ENCODE measurements at places on chromosomes 12 and 14. TPM values are rescaled to one million over a fixed set of nuclear protein-coding genes. Genes with fewer than 3 reads are reported as not detected.

GRCh38 chr12:130354407-130354806, 16.7 kb downstream of the PIWIL1 start:
- DNase-seq: no peak
- no peaks in the 10 kb centered on the region for H3K4me1 ChIP-seq
- no peak overlapping the region for H3K27ac ChIP-seq
- H3K27me3 ChIP-seq: peaks cover 6% of the 10 kb centered on the region
- no peak overlapping the region for H3K4me3 ChIP-seq
- no peaks in the 10 kb centered on the region for H3K36me3 ChIP-seq

GRCh38 chr12:12195081-12195480, 71.8 kb downstream of the LRP6 start:
- no peaks in the 10 kb centered on the region for H3K36me3 ChIP-seq
- DNase-seq: no peak
- no peak overlapping the region for H3K4me3 ChIP-seq
- peaks cover 19% of the 10 kb centered on the region for H3K4me1 ChIP-seq
- no peak overlapping the region for H3K27ac ChIP-seq

- H3K27me3 ChIP-seq: no peaks in the 10 kb centered on the region
- DNase-seq: no peak
- no peak overlapping the region for H3K27ac ChIP-seq
- no peaks in the 10 kb centered on the region for H3K4me1 ChIP-seq
These were observed 95.2 kb downstream of the C12orf50 start for GRCh38 chr12:87933991-87934390.

RNASE7 gene
- total RNA-seq: 0.22 TPM

HCAR1 gene
- total RNA-seq: 0.13 TPM

PRMT5 gene
- 72.1 TPM for total RNA-seq

NPAS3 gene
- 0.39 TPM for total RNA-seq

C12orf54 gene
- total RNA-seq: not detected
